ENCODE measurements at places on chromosomes 13 and 19.

- no peak for DNase-seq
Measured at GRCh38 chr13:45792827-45793303, 58.7 kb downstream of the SIAH3 start.

- DNase-seq, result no peak
Measured at GRCh38 chr13:114067886-114068651, 64.4 kb downstream of the RASA3 start.

GRCh38 chr19:24081056-24081455 lies 5.9 kb upstream of the ZNF254 start:
- no peak for DNase-seq

GRCh38 chr19:1568320-1569019 lies at the start of gene MEX3D:
Gene MEX3D, minus strand, starts transcription at chr19:1568325. Its CDS starts 267 bp downstream, at chr19:1568058.
- peak; percentile 66 for DNase-seq

DNA sequence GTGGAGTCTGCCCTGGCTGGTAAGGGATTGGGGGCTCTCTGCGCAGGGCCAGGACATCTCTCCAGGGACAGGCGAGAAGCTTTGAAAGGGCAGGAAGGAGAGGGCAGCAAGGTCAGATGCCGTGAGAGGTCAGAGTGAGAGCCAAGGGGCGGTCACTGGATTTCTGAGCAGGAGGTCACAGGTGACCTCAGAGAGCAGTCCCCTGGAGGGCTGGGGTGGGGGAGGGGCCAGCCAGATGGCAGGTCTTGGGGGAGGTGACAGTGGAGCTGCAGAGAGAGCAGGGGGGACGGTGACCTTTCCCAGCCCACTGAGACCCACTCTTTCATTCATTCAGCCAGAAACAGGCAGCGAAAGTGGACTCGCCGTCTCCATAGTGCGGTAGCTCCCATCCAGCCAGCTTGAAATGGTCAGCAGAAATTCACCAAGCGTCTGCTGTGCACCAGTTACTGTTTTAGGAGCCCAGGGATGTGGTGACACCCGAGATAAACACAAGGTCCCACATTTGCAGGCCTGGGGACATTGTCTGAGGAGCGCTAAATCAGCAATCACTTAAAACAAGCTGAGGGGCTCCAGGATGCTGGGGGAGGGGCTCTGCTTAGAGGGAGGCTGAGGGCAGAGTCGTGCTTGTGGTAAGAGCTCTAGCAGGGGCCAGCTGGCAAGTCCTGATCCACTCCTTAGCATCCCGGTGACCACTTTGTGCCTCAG lies 10.2 kb downstream of the CARM1 start:
- no peak for DNase-seq

DNA sequence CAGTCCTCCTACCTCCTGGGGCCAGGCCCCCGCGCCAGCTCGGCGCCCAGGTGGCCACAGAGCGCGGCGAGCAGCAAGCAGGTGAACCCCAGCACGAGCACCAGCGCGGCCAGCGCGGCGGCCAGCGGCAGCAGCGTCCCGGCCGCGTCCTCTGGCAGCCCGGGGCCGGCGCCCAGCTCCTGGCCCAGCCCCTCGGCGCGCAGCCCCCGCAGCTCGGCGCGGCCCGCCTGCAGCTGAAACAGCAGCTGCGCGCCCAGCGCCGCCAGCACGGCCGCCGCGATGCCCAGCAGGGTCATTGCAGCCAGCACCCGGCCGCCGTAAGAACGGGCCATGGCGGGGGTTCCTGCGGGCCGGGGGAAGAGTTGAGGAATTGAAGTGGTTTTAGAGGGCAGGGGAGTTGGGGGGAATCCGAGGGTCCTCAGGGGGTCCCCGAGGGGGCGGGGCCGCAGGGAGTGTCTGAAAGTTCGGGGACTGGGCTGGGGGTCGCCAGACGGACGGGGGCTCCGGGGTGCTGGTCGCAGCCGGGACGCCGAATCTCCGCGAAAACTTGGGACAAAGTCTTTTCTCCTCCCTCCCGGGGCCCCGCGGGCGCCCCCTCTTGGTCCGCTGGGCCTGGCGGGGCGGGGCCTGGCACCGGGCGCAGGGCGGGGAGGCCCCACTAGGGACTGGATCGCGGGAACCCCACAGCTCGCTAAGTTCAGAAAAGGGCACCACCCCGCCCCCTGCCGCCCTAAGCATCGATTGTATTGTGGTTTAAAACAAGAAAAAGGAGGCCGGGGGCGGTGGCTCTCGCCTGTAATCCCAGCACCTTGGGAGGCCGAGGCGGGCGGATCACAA lies at the start of gene TMEM221:
Gene TMEM221 (minus strand): TSS at position 538 of the 837 bp plus-strand sequence. CDS start 206 bp downstream, at position 332.
- DNase-seq, result peak; percentile 33

- no peak for DNase-seq
Measured at GRCh38 chr13:99439850-99440604, 61.2 kb upstream of the TM9SF2 start.

DNA sequence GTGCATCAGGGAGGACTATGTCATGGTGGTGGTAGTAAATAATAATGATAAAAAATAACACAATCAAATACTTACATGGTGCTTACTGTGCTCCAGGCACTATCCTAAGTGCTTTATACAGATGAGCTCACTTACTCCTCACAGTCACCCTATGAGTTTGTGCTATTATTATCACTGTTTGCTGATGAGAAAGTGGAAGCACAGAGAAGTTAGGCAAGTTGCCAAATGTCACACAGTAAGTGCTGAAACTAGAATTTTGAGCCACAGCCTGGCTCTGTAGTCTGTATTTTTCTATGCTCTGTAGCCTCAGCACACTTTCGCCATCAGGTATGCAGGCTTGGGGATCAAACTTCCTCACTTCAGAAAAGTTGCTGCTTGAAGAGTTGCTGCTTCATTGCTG lies 46.6 kb downstream of the HTR2A start:
- DNase-seq, result no peak

GRCh38 chr13:46739447-46740098 lies 57.4 kb downstream of the ESD start:
- DNase-seq, result no peak

DNA sequence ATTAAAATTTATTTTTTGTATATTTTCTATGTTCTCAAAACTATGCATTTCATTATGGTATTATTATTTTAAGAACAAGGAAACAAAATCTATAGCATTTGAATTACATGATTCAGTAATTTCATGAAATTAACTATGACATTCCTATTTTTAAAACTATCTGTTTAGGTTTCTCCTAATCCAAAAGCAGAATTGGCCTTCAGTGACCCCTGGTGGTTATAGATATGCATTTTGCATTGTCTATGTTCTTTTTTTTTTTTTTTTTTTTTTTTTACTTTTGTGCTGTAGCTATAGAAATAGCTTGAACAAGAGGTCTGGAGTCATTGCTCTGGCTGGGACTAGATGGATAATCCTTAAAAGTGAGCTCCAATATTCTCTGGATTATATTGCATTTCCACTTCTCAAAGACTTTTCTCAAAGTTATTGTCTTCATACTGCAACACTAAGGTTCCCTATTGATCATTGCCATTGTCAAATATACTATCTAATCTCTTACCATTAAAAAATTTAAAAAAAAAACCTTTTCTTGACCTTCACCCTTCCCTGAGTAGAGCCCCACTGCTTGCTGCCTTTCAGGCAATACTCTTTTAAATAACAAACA lies 15.9 kb upstream of the DNAJC3 start:
- DNase-seq, result no peak

GRCh38 chr19:3210347-3211017 lies 14.0 kb upstream of the CELF5 start:
- DNase-seq, result peak; percentile 23

DNA sequence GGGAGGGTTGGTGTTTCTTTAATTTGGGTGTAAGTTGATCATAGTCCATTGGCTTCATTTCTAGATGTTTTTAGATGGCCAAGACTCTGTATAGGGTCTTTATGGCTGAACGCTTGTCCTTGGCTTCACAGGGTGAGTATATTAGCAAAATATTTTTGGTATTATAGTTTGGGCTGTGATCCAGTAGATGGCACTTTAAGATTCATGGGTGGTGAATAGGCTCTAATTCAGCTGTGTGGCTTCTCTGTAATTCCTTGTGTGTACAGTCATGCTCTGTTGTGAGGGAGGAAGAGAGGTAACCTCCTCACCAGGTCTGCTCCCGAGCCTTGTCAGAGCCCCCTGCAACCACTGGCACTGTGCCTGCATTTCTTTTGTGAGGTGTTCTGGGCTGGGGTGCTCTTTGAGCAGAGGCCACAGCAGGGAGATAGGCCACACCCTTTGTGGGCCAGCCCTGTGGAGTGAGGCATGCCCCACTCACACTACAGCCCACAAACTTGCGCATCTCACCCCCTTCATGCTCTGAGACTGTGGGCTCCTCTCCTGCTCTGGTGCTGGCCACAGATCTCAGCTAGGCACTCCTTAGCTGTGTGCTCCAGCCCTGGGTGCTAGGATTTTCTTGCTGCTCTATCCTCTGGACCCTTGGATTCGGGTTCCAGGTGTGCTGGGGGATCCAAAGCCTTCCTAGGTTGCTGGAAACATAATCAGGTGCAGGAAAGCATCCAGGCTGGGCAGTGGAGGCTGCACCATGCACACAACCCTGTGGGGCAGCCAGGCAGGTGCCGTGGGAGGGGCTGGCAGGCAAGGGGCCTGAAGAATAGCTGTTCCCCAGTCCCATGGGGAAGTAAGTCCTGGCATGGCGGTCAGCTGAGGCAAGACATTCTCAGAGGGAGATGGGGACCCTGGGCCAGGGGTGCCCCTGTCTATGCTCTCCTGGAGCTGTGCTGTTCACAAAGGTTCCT lies 193.9 kb downstream of the GPC5 start:
- DNase-seq, result no peak

- no peak for DNase-seq
Measured at GRCh38 chr13:87942205-87942604, 271.0 kb downstream of the SLITRK5 start.

DNA sequence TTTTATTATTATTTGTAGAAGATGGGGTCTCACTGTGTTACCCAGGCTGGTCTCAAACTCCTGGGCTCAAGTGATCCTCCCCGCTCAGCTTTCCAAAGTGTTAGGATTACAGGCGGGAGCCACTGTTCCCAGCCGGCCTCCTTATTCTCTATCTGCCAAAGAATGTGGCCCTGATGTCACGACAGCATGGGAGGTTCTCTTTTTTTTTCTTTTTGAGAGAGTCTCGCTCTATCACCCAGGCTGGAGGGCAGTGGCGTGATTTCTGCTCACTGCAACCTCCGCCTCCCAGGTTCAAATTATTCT lies 23.5 kb downstream of the CARM1 start:
- no peak for DNase-seq

DNA sequence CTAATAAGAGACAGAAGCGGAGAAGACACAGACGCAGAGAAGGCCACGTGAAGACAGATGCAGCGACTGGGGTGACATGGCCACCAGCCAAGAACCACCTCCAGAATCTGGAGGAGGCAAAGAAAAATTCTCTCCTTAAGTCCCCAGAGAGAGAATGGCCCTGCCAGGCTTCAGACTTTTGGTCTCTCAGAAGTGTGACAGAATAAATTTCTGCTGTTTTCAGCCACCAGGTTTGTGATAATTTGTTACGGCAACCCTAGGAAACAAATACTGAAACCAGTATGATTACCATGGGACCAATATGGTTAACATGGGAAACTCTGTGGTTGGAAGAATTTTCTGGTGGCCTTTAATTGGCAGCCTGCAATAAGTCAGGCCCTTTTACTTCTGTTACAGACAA lies 63.9 kb upstream of the DOCK9 start:
- DNase-seq, result no peak
